ENCODE measurements at places on chromosomes 5 and 9.

DNA sequence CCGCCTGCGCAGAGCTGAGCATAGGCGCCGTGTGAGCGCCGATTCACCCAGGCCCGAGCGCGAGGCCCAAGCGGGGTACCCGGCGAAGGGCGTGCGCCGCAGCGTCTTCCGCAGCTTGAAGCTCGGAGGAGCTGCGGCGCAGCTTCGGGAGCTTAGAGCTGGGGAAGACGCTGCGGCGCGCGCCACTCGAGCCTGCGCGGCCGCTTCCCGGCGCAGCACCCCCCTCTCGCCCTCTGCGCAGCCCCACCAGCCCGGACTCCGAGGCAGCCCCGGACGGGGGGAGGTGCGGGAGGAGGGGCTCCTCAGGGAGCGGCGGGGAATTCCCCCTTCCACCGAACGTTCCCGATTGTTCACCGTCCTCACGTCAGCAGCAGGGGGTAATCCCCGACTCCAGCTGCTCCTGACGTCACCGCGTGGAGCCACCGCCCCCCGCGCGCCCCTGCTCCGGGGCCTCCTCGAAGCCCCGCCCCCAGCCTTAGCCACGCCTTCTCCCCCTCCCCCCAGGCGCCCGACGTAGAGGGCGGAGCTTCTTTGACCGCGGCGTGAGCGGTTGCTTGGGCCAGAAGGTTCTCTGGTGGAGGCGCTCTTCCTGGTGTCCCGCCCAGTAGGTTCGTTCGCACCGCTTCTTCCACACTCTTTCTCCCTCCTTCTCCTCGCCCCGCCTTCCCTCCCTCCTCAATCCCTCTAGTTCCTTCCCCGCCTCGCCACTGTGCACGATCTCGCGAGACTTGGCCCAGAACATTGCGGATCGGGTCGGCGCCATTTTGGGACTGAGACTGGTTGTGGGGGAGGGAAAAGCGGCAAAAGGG lies at the start of gene GPBP1:
GPBP1 (plus strand) TSS at position 741 of the 809 bp plus-strand sequence. CDS start 40,072 bp downstream, outside the sequence.
- DNase-seq, result peak; percentile 99

DNA sequence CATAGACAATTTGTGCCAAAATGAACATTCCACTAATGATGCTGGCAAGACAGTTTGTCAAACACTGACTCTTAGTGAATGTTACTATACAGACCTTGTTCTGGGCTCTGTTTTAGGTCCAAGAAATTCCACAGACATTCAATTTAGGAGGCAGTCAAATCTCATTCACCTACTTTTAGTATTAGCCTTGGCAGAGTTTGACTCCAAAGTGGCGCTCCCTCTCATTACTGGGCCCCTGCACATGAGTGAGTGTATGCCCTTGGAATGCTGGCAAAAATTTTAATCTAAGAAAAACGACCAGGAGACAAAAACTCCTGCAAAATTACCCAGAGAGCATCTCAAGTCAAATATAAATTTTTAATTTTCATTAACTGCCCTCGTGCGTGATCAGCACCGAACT lies 94.9 kb upstream of the SLC27A6 start:
- no peak for DNase-seq

DNA sequence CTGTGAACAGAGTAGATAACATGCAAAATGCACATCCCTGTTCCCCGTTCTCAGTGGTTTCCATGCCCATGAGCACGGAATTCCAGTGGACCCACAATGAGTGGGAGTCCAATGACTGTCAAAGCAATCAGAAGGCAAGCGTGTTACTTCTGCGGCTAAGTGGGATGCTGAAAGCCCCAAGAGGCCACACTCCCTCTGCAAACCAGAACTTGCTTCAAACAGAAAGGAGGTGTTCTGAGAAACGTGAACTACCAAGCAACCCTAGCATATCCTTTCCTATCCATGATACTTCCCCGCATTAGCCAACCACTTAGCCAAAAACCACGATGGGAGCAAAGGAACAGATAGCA lies 21.7 kb upstream of the MVB12B start:
- DNase-seq, result no peak

DNA sequence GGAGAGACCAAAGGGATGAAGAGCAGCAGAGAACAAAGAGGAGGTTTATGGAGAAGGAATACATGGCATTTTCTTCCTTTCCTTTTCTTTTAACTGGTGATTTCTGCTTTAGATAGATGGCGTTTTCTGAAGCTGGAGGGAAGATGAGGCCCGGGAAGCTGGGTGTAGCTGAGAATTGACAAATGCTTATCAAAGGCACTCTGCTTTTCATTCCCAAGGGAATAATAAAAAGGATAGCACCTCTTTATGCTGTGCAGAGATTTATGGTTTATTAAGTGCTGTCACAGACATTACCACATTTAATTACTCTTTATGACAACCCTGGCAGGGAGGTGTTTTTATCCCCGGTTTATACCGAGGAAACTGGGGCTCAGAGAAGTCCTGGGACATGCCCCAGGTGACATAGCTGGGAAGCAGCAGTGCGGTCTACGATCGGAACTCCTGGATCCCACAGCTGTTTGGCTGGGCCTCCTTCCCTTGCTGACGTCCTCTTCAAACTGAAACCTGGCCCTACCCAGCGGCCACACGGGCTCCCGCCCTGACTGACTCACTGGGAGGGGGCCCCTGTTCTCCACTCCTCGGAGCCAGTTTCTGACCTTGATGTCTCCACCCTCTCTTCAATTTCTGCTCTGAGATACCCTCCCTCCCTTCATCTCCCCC lies 8.2 kb upstream of the EPB41L4B start:
- DNase-seq, result peak; percentile 51

GRCh38 chr5:8730194-8730593 lies 815.7 kb downstream of the SEMA5A start:
- DNase-seq, result peak; percentile 62

GRCh38 chr9:18448101-18448500 lies 25.9 kb upstream of the ADAMTSL1 start:
- no peak for DNase-seq

DNA sequence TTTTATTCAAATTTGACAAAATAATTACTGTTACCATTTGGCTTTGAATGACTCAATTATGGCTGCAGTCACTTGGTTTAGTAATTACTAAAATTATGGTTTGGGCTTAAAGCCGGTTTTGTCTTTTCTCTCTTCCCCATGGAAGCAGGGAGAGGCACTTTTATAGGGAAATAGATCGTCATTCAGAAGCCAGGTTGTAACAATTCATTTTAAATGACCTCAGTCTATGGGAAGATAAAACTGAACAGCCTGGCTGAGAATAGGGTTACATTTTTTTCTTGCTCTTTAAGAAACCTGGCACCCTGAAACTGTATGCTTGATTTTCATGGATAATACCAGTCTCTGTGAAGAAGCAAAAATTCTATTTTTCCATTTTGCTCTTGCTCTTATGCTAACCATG lies 169.8 kb downstream of the SMC2 start:
- DNase-seq, result no peak

- DNase-seq, result no peak
Measured at GRCh38 chr5:139392678-139393496, 2.0 kb downstream of the PROB1 start.

DNA sequence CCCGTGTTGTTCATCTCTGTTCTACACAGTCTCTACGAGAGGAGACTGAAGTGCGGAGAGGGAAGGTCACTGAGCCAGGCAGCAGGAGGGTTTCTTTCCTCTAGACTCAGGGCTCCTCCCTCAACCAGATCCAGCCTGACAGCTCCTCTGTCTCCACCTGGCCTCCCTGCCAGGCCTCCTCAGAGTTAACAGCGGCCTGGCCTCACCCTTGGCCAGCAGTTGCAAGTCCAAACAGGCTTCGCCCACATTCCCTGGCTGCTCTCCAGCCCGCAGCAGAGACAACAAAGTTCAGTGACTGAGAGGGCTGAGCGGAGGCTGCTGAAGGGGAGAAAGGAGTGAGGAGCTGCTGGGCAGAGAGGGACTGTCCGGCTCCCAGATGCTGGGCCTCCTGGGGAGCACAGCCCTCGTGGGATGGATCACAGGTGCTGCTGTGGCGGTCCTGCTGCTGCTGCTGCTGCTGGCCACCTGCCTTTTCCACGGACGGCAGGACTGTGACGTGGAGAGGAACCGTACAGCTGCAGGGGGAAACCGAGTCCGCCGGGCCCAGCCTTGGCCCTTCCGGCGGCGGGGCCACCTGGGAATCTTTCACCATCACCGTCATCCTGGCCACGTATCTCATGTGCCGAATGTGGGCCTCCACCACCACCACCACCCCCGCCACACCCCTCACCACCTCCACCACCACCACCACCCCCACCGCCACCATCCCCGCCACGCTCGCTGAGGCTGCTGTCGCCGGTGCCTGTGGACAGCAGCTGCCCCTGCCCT lies at the start of gene HRCT1:
HRCT1 (plus strand) TSS at position 291 of the 768 bp plus-strand sequence; CDS start at position 377, 86 bp downstream.
- peak; percentile 99 for DNase-seq

GRCh38 chr9:136002215-136002614 lies 41.0 kb upstream of the UBAC1 start:
- no peak for DNase-seq

DNA sequence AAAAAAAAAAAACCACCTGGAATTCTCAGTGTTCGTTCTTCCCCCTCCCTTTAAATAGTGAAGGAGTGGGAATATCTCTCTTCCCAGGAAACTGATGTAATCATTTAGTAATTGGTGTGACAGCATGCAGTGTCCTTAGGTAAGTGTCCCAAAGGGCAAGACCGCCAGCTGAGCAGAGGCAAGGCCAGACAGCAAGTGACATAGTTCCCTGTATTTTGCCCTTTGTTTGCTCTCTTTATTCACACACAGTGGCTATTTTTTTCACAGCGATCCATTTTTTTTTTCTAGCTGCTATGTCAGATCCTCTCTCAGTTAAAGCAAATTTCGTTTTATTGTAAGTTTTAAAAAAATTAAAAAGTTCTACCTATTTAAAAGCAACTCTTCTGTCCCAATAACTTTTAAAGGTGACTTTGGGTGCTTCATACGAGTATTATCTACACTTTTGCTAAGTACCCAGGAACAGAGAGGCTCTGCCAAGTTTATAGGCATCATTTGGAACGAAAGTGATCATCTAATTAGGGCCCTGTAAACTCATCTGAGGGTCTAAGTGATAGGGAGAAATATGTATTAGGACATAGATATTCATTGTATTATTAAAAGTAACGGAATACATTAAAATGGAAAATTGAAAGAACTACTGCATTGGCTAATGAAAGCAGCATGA lies 98.2 kb upstream of the ALDH1A1 start:
- DNase-seq, result no peak

DNA sequence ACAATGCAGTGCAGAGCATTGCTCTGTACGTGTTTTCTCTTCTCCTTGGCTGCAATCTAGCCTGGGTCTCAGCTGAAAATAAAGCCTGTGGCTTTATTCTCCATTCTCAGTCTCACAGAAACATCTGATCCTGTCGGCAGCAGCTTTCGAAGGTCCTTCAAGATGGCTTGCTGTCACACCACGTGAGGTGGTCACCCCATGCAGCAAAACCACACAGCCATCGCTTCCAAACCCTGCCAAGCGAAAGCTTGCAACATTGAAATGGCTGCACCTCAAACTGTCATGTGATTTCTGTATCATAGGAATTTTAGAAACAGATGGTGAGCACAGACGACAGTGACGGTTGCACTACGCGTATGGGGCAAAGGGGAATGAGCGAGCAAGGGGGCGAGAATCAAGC lies 98.5 kb upstream of the SMARCA2 start:
- DNase-seq, result no peak

DNA sequence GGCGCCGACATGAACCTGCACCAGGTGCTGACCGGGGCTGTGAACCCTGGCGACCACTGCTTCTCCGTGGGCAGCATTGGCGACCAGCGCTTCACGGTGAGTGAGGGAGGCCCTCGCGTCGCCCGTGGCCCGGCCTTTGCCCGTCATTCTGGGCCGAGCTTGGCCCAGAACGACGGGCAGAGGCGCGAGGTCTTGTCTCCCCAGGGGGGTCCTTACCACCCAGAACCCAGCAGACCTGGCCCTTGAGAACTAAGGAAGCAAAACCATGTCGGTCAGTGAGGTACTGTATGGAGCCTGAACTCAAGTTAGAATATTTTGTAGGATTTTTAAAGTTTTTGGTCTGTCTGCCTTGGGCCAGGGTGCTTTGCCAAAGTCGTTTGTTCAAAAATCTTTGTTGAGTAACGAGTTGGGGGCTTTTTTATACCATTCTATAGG lies 691 bp downstream of the DMXL1 start:
- DNase-seq, result no peak

- DNase-seq, result no peak
Measured at GRCh38 chr5:112919972-112920371, 2.1 kb downstream of the REEP5 start.

DNA sequence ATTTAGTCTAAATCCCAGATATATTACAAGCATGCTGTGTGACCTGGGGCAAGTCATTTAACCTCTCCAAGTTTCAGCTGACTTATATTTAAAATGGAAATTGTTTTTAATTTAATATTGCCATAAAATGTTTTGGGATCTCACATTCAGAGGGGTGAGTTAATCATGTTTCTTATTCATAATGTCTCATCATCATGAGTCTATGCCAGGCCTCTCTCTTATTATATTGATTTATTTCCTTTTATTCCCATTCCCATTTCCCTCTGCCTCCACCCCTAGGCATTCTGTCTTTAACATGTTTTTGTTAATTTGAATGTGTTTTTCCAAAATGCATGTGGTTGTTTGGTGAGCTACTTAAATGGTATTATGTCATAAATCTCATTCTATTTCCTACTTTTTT lies 39.0 kb upstream of the TTC1 start:
- DNase-seq, result no peak

DNA sequence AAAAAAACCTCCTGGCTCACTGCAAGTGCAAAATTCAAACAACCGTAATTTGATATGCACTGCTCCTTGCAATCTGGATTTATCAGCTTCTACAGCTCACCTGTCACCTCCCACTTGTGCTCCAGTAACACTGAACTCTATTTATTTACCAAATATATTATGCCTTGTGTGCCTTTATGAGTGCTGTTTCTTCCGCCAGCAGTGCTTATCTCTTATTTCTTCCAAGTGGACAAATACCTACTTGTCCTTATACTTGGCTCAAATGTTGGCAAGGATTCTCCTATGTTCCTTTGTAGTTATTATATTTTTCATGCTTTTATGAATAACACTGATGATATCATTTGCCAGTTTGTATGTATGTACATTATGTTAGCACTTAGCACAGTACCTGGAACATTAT lies 145.7 kb upstream of the ARRDC3 start:
- DNase-seq, result no peak

- DNase-seq, result no peak
Measured at GRCh38 chr9:130933114-130934046, 5.7 kb downstream of the FIBCD1 start.

DNA sequence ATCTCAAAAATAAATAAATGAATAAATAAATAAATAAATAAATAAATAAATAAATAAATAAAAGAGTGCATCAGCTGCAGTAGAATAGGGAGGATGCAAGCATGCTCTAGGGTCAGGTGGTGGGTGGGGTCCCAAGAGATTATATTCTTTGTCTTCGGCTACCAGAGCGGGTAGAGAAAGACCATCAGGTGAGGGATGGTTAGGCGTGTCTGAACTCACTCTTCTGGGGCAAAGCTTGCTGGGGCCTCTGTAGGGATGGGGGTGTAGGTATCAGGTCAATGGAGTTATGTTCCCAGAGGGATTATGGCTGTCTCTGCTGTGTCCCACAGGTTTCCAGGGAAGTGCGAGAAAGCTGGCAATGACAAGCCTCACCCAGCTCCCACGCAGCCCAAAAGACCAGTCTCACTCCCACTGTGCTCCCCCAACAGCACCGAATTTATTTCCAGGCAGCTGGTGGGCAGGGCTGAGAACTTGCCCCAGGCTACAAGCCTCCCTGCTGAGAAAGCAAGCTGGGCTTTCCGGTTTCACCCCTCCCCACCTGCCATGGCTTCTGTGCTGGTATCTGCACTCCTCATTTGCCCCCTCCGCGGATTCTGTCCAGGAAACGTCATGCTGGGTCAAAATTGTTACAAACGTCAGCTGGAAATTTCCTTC lies 180.8 kb downstream of the LURAP1L start:
- DNase-seq, result no peak

Data from LHCN-M2 (cell line).